ENCODE measurements at places on chromosomes 16 and 17.

DNA sequence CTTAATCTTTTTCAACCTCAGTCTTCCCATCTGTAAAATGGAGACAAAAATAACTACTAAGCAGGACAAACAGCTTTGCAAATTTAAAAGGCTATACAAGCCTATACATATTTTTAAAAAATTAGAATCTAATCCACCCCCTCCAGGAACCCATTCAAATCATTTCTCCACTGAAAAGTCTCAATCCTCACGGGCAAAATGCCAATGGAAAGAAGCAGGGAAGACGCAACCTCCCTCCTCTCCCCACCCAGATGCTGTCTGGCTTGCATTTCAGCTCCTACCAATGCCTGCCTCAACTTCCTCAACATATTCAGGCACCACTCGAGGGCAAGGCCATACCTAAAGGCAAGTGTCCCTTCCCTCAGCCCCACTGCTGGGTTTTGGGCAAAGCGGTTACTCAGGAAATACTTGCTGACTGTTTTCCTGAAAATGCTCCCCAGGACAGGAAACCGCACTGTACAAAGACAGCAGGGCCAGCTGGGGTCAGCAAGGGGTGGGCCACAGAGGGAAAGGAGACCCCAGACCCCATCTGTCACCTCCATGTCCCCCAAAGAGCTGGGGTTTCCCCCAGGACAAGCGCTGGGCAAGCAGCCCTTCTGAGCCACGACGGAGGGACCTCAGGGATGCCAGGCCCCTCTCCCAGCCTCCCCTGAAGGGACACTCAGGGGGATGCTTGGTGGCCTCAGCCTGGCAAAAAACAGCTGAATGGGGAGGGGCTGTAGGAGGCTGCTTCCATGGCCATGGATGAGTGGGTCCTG is 47.7 kb upstream of the DOC2B start:
- DNase-seq, result no peak

GRCh38 chr17:13352747-13353415 is 248.8 kb downstream of the HS3ST3A1 start:
- DNase-seq, result no peak

DNA sequence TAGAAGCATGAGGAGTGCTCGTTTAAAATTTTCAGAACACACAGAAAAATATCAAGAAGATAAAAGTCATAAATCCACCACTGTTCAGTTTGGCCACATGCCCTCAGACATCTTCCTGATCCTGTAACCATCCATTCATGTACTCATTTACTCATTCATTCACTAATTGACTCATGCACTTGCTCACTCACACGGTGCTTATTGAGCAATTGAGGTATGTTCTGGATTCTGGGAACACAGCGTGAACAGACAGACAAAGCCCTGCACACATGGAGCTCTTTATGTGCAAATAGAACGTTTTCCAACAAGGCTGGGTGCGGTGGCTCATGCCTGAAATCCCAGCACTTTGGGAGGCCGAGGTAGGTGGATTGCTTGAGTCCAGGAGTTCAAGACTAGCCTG is 10.2 kb upstream of the NATD1 start:
- DNase-seq, result no peak

- no peak for DNase-seq
Measured at GRCh38 chr16:5639531-5639930, 541.9 kb upstream of the EEF2KMT start.

DNA sequence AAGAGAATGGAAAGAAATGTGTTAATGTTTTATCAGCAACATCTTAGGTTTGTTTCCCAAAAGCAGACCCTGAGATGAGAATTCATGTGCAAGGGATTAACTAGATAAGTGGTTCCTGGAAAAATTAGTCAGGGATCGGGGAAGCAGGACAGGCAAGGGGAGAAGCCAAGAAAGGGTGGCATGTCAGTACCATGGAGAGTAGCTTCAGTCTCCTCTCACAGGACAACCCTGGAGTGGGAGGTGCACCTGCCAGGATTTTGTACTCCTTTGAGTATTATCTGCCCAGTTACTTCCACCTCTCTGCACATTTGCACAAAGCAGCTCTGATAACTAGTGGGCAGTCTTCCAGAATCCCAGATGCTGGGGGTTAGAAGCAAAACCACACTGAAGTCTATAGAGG is 117.0 kb downstream of the RGS9 start:
- no peak for DNase-seq

DNA sequence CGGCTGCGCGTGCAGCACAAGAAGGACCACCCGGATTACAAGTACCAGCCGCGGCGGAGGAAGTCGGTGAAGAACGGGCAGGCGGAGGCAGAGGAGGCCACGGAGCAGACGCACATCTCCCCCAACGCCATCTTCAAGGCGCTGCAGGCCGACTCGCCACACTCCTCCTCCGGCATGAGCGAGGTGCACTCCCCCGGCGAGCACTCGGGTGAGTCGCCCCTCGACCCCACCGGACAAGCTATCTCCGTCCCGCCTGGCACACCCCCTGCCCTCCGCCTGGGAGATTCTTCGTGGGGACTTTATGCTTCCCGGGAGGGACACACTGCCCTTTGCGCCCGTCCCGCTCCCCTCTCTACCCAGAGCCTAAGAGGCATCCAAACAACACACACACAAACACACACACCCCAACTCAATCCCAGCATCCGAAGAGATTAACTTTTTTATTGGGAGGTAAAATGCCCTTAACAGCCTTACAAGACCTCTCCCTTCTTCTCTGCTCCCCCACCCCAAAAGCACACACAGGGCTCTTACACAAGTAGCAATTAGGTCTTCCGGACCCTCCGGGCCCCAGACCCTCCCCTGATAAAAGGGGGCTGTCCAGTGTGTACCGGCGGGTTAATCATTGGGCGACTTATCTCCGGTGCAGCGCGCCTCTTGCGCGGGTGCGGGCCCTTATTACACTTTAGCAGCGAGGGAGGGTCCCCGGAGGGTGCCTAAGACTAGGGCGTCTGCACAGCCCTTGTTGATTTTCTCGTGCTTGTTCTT is 2.1 kb downstream of the SOX9 start:
- DNase-seq, result no peak

DNA sequence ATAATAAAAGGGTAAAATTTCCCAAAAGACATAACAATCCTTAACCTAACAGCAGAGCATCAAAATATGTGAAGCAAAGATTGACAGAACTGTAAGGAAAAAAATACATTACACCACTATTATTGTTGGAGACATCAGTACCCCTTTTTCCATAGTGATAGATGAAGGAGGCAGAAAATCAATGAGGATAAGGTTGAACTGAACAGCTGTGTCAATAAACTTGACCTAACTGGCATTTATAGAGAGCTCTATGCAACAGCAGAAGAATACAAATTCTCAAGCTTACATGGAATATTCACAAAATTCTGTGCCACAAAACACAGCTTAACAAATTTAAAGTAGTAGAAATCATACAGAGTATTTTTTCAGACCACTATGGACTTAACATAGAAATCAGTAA is 195.0 kb upstream of the ELAC2 start:
- no peak for DNase-seq

DNA sequence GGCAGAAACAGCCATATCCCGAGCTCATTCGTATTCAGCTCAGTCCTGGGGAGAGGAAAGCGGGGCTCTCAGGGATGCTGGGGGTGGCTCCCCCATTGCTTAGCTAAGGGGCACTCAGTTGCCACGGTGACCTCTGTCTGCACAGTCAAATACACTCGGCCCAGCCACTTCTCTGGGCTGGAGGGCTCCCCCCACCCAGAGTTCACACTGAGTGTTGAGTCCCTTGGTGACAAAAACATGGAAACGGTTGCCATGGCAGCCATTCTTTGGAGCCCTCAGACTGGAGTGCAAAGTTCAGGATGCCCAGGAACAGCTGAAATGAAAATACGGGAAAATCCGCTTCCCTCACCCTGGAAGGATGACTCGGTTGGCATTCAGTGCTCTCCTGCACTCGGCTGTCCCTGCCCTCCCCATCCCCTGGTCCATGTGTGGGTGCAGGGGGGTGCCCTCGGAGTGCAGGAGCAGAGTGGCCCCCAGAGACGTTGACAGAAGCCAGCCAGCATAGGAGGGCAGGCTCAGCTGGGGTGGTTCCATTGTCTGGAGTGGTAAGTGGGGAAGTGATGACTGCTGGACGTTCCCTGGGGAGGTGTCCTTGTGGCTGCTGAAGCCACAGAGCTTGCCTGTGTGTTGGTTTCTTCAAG is 216.5 kb downstream of the NTN1 start:
- no peak for DNase-seq

GRCh38 chr17:39745335-39746144 is 7.8 kb downstream of the GRB7 start:
- no peak for DNase-seq

DNA sequence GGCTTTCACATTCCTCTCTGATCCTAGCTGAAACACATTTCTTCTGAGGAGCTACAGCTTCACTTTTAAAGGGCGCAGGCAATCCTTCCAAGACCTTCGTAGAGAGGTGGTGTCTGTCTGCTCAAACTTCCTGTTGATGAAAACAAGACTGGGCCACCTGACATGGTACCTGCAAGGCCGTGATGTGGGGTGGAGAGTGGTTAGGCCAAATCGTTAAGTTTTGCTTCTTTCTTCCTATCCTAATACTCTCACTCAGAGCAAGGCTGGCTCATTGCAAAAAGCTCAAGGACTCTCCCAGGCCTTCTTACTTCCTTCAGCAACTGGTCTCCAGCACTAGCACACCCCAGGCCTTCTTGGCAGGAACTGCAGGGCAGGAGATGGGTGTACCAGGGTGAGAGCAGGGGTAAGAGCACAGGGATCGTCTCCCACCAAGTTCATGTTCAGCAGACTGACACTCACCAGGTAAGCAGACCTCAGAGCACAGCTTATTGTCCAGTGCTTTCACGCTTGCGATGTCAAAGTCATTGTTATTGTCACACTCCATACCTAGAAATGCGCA is 10.9 kb upstream of the FOXJ1 start:
- no peak for DNase-seq

DNA sequence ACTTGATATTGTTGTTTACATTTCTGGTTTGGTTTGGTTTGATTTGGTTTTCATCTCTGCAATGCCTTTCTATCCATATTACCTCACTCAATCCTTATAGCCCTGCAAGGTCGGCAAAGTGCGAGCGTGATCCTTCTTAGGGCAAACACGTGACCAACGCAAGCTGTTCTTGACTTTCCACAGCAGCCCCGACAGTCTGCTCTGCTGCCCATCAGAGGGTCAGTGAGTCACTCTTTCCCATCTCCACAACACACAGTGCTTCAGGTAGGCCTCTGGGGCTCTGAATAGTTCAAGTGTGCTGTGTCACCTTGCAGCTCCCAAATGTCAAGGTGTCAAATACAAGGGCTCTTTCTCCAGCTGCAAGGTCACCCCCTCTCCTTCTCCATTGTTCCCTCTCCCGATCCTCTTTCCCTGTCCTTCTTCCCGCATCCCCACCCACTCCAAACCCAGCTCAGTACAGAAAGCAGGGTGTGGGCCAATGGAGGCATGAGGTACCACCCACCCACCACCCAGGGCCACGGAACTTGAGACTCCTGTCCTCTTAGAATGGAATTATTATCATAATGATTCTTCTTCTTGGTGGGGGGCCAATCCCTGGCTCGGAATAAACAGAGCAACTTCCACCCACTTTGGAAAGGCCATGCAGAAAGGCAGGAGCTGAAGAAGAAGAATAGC is 139.7 kb downstream of the SLC39A11 start:
- no peak for DNase-seq

DNA sequence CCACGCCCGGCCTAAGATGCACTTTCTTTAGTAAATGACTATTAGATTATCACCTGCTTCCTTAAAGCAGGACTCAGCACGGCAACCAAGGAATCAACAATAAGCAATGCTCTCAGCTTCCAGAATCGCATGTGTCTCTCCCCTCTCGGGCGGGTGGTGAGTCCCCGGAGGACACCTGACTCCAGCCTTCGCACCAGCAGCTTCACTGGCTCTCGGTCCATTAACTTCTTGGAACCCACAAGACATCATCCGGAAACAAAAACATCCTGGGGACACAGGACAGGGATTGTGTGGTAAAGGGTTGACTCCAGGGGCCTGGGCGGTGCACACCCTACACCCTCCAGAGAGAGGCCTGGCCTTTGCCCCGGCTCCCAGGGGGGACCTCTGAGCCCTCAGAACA is 22.7 kb downstream of the UTS2R start:
- DNase-seq, result no peak

Data from activated CD4-positive, CD25-positive, alpha-beta regulatory T cell treated with anti-CD3 and anti-CD28 coated beads, Interleukin-2, amount 50 U/mL, for 16 hours (primary cell).